HS-5 (cell line): ENCODE measurements at places on chromosomes 1 and 21.

DNA sequence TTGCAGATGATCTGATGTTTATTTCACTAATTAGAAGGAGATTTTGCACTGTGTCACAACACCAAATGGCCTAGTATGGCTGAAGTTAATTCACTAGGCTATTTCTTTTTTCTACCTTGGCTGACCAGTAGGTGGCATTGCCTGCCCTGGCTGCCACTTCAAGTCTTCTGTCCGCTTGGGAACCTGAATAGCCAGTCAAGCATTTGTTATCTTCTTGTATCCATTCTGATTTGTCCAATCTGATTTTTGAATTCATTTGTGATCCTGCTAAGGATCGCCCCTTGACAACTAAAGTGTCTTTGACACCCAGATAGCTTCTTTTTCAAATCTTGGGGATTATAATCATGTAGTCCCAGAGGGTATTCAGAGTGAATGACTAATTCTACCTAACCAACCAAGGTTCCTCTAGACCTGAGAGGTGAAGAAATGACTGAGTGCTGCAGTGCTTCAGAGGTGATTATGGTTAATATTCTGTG lies 99.4 kb downstream of the GIPC2 start:
- DNase-seq, result peak; percentile 51

DNA sequence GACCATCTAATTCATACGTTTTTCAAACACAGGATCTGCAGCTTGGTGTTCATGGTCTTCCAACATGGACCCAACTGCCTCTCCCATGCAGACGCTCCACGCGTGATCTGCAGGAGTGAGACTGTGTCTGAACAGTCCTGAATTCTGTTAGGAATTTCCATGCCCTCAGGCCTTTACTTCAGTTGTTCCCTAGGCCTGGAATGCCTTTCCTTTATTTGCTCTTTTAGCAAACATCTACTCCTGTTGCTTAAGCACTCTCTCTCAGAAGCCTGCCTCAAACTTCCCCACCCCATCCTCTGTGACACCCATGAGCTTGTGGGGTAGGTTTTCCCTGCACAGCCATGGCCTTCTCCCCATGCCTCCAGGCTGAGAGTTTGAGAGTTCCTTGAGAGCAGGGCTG lies 73.7 kb downstream of the DMRTB1 start:
- no peak for DNase-seq

GRCh38 chr1:42934541-42935312 lies 23.9 kb downstream of the SLC2A1 start:
- no peak for DNase-seq

DNA sequence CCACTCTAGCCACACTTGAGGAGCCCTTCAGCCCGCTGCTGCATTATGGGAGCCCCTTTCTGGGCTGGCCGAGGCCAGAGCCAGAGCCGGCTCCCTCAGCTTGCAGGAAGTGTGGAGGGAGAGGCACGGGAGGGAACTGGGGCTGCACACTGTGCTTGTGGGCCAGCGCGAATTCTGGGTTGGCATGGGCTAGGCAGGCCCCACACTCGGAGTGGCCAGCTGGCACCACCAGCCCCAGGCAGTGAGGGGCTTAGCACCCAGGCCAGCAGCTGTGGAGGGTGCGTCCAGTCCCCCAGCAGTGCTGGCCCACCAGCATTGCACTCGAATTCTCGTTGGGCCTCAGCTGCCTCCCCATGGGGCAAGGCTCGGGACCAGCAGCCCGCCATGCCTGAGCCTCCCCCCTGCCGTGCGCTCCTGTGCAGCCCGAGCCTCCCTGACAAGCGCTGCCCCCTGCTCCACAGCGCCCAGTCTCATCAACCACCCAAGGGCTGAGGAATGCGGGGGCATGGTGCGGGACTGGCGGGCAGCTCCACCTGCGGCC lies 785.9 kb upstream of the TPTE start:
- no peak for DNase-seq

GRCh38 chr1:229296541-229296941 lies 25.6 kb downstream of the RAB4A start:
- DNase-seq, result peak; percentile 81

DNA sequence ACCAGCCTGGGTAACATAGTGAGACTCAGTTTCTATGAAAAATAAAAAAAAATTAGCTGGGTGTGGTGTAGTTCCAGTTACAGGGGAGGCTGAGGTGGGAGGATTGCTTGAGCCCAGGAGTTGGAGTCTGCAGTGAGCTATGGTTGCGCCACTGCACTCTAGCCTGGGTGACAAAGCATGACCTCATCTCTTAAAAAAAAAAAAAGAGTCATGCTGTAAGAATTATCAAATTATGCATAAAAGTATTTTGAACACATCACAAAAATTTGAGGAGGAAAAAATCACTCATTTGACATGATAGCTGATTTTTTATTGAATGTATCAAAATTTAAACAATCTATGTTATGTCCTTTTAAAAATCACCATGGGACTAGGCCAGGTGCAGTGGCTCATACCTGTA lies 17.8 kb downstream of the CCDC30 start:
- peak; percentile 25 for DNase-seq

- DNase-seq, result no peak
Measured at GRCh38 chr21:31346256-31346821, 2.3 kb upstream of the TIAM1 start.

GRCh38 chr21:36159356-36159921 lies 2.8 kb downstream of the DOP1B start:
- no peak for DNase-seq

DNA sequence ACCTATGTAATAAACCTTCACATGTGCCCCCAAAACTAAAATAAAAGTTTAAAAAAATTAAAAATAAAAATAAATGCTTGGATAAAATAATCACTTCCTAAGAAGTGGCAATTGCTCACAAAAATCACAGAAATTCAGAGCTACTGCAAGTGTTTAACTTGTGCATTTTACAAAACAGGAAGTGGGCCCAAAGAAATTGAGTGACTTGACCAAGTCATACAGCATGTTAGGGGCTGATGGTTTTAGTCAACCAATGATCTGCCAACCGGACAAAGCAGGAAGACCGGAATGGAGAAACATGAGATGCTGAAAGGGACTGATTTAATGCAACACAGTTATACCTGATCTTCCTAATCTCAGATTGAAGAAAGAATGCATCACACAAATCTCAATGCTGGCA lies 96.5 kb downstream of the SMYD2 start:
- DNase-seq, result no peak

DNA sequence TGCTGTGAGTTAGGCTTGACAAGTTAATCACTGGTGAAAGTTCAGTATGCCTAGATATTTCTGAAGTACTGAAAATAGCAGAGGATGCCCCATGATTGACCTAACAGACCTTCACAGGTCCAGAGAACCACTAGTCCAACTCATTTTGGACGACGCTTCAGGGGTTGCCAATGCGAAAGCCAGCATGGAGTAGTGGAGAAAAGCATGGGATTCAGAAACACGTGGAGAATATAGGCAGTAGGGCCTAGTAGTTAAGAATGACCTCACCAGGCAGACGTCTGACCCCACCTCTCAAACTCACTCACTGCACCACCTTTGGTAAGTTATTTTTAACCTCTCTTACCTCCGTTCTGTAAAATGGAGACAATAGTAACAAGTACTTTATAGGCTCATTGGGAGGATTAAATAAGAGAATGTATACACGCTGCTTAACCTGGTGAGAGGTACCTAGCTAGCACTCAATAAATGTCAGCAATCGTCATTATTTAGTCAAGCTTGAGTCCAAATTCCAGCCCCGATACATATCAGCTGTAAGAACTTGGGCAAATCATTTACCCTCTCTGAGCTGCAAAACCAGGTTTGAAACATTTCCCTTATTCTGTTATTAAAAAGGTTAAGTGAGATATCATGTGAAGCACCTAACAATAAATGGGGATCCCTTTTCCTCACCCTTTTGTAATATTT lies 13.2 kb downstream of the PLPP3 start:
- DNase-seq, result no peak

GRCh38 chr1:34904236-34905097 lies 25.0 kb downstream of the DLGAP3 start:
- DNase-seq, result no peak

- DNase-seq, result no peak
Measured at GRCh38 chr1:101929343-101929742, 67.4 kb downstream of the OLFM3 start.

DNA sequence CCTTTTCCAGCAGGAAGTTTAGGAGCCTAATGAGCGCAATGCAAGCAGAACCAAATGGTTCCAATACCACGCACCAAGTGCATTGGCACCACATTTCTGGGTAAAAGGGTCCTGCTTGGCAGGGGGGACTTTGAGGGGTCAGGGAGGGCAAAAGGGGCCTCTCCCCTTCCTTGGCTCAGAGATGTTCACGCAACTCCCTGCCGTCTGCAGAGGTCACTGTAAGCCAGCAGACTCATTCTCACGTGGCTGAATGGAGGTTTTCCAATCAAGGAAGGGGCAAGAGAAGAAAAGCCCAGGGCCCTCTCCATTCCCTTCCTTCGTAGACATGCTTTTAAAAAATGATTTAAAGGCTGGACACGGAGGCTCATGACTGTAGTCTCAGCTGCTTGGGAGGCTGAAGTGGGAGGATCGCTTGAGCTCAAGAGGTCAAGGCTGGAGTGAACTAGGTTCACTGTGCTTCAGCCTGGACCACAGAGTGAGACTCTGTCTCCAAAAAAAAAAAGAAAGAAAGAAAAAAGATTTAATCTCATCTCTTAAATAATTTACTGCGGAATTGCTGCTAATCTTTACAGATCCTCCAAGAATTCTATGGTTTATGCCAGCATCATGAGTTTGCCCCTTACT lies 80.3 kb downstream of the RUNX3 start:
- DNase-seq, result no peak

DNA sequence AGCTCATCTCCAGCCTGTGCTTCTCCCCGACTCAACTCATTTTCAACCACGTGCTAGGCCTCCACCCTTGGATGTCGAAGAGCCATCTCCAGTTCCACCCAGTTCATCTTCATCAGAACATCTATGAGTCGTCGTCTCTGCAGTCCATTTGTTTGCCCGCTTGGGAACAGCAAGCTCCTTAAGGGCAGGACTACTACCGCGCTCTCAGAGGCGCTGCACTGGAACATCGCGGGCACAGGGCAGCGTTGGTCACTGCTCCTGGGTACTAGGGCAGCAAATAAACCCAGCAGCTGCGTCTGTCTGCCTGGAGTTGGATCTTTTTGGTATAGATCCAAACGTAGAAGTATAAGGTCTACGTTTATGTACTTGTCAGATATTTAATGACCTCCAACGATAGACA lies 478 bp upstream of the PRDM2 start:
- DNase-seq, result no peak

GRCh38 chr21:14877581-14878228 lies 187.1 kb downstream of the NRIP1 start:
- no peak for DNase-seq

DNA sequence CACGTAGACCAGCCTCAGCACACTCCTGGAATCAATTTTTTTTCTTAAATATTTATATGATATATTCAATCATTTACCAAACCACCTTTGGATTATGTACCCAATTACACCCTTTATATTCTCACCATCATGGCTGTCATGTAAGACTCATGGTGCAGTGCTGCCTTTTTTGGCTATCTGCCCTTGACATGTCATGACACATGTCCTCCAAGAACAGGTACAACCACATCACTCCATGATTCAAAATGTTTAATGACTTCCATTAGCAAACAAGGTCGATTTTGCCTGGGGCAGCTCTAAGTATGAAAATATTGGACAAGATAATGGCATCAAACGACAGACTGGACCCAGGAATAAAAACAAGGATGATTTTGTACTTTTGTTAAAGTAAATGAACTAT lies 861.1 kb upstream of the ADAMTS5 start:
- DNase-seq, result no peak

- no peak for DNase-seq
Measured at GRCh38 chr1:16387201-16388188, 20.5 kb downstream of the SZRD1 start.

DNA sequence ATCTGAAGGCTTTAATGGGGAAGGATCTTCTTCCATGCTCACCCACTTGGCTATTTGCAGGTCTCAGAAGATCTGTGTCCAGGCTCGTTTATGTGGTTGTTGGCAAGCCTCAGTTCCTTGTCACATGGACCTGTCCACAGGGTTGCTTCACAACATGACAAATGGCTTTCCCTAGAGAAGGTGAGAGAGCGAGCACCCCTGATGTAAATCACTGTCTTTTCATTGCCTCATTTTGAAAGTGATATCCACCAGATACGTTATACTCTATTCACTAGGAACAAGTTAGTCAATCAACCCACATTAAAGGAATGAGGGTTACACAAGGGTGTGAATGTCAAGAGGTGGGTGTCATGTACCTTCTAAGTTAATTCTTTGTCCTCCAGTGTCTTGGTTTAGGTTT lies 433.3 kb downstream of the RPS6KC1 start:
- no peak for DNase-seq

- no peak for DNase-seq
Measured at GRCh38 chr1:22470227-22470626, 18.6 kb downstream of the ZBTB40 start.

- no peak for DNase-seq
Measured at GRCh38 chr1:162561616-162562469, at the start of gene UAP1. TSS of gene UAP1 (plus strand) at chr1:162561722. CDS start at chr1:162566069, 4,347 bp downstream.

DNA sequence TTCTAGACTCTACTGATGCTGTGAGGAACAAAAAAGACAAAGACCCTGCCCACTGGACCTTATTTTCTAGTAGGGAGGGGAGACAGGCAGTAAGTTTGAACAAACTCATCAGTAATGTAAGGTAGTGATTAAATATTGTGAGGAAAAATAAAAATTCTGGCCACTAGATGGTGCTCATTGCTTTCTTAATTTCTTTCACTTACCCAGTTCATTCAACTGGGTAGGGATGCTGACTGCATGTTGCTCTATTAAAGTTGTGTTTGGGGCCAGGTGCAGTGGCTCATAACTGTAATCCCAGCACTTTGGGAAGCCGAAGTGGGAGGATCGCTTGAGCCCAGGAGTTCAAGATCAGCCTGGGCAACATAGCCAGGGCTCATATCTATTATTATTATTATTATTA lies 6.3 kb upstream of the KYAT3 start:
- DNase-seq, result peak; percentile 53

DNA sequence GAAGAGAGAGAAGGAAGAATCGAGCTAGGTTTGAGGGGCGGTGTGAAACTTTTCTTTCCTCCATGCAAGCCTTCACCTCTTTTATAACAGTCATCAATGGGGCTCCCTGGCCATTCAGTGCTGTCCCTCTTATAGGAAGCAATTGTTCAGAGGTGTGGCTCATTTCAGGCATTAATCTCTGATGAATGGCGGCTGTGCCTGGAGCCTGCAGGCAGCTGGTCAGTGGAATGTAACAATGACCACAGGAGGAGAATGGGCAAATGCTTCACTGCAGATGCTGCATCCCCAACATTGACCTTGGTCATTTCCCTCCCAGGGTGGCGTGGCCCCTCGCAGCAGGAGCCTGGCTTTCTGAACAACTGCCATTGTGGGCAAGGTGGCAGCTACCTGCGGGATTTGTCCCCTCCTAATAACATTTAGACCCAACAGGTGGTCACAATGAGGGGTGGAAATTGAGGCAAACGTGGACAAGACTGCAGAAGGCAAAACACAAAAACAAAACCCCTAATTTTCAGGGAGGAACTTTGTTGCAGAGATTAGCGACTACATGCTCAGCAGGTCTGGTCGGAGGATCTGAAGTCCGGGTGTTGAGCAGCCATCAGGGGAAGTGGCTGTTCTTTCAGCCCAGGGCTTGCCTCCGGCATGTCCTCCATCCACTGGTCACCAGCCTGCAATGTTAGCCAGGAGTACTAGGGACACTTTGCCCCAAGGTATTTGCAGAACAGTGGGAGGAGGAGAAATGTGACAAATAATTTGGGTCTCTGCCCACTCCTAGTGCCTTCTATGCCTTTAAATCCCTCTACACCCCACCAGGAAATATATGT lies 97.3 kb upstream of the PAXBP1 start:
- no peak for DNase-seq

- DNase-seq, result no peak
Measured at GRCh38 chr1:179017383-179018326, 8.0 kb upstream of the FAM20B start.
